ENCODE measurements at places on chromosomes 7 and 10.
A peak's percentile ranks its signal among the peaks of the same experiment; 100 is the strongest.

GRCh38 chr7:9149499-9150082 lies 716.2 kb downstream of the NXPH1 start:
- DNase-seq: no peak

DNA sequence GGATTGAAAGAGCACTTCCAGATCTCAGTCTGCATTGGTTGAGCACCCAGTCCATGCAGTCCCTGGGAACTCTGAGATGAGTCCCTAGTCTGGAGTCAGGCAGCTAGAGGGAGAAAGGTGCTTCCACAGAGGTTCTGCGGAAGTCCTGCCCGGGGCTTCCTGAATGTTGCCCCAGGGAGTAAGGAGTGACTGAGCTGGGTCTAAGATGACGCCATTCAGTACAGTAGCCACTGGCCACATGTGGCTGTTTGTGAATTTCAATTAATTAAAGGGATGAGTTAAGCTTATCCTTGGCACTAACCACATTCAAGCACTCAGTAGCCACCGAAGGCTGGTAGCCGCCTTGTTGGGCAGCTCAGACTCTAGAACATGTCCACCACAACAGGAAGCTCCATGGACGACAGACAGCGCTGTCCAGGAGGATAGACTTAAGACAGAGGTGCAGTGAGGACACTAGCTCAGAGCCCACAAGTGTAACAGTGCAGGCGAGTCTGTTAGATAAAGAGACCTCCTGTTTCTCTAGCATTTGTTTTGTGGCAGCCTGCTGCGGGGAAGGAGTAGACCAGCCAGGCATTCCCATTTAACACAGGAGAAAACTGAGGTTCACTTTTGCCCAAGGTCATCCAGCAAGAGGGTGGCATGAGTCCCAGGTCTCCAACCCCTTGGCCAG lies 101.6 kb upstream of the PPIF start:
- no peak for DNase-seq

DNA sequence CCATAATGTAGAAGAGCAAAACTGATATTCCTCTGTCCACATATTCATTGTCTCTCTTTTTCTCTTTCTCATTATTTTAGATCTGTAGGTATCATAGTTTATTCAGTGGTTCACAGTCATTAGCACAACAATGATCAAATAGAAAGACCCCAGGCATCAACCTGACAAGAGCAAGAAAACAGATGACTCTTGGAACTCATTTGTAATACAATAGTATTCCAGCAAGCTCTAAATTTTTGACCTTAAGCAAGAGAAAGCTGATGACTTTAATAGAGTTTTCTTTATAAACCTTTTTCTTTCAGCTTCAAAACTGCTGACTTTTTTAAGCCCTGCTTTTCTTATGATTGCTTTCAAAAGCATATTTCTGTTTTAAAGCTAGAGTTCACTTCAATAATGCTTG lies 507.5 kb upstream of the SORCS1 start:
- DNase-seq: no peak

GRCh38 chr7:907158-907980 lies 31.0 kb downstream of the GET4 start:
- no peak for DNase-seq

DNA sequence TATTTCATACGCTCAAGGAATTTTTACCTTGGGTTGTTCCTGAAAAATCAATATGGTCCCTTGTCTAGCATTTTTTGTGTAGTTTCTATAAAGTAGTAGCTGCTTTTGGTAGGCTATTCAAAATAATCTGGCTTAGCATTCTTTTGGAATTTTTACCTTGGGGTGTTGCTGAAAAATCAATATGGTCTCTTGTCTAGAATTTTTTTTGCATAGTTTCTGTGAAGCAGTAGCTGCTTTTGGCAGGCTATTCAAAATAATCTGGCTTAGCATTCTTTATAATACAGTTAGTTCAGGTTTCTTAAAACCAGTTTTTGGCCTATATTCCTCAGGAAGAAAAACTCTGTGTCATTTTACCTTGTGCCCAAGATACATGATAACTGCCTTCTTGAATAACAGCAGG lies 301.9 kb downstream of the SUGCT start:
- no peak for DNase-seq

DNA sequence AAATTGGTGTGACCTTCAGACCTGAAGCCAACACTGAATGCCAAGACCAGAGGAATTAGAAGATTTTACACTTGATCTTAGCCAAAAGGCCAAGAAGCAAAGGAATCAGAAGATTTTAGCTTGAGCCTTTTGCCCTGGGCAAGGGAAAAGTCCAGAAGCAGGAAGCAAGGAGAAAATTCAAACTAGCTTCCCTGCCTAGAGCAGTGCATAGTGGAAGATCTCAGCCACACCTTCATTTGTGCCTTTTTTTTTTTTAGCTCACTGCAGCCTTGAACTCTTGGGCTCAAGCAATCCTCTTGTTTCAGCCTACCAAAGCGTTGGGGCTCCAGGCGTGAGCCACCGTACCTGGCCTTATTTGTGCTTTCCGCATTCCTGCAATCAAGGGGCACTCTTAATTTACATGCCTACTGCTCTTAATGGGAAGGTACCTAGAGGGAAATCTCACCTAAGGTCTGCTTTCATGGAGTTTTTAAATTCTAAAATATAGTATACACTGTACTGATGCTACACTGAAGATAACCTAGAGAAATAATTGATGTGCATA lies 8.3 kb upstream of the PIP4K2A start:
- no peak for DNase-seq

DNA sequence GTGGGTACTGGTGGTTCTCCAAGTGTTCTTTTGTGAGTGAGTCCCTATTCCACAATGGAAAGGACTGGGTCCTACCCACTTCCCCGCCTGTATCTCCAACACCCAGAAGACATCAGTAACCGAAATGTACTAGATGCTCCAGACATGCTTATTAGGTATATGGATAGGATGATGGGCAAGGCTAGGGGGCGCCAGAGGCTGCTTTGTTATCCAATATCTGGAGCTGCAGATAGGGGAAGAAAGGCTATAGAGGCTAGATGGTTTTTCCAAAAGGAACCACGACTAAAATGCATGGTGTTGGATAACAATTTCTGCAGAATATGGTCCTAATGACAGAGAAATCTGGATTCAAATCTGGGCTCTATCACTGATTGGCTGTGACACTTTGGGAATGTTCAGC lies 56.2 kb upstream of the TM9SF3 start:
- peak; percentile 18 for DNase-seq

DNA sequence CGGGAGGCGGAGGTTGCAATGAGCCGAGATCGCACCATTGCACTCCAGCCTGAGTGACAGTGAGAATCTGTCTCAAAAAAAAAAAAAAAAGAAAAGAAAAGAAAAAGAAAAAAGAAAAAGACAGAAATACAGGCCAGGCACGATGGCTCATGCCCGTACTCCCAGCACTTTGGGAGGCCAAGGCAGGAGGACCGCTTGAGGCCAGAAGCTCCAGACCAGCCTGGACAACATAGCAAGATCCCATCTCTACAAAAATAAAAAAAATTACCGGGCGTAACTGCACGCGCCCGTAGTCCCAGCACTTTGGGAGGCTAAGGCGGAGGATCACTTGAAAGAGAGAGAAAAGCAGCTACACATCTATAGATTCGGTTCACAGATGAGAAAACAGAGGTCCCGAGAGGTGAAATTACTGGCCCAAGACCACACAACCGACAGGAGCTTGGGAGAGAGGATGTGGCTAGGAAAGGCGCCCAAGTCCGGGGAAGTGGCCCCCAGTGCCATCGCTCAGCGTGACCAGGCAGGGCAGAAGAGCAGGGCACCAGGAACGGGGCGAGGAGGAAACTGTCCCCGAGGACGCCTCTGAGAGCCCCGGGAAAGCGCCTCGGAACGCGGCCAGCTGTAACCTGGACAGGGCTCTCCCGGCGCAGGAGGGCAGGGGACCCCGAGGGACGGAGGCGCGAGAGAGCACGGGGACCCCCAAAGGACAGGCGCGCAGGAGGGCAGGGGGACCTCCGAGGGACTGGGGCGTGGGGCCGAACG lies 612 bp downstream of the SNX8 start:
- DNase-seq: no peak

- DNase-seq: no peak
Observed at GRCh38 chr7:37918526-37918925, 1.9 kb upstream of the SFRP4 start.

- no peak for DNase-seq
Observed at GRCh38 chr10:31072451-31072850, 40.8 kb upstream of the ZNF438 start.

GRCh38 chr7:94183289-94183749 lies 179.2 kb upstream of the BET1 start:
- no peak for DNase-seq

DNA sequence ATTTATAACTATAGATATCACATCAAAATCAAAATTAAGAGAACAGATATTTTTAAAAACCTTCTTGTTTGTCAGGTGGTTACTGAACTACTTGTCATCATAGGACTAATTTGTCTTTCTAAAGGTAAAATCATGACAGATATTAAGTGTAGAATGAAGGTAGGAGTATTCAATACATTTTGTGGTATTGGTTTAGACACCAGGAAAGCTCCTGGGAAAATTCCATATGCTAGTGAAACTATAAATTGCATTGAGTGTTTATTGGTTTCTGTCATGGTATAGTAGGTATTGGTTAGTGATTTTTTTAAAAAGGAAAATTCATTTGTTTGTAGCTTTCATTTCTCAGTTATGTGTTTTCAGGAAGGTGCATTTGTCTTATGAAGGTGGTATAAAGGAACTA lies 132.7 kb downstream of the KCND2 start:
- no peak for DNase-seq

GRCh38 chr7:18313965-18314364 lies 181.6 kb upstream of the HDAC9 start:
- DNase-seq: no peak

DNA sequence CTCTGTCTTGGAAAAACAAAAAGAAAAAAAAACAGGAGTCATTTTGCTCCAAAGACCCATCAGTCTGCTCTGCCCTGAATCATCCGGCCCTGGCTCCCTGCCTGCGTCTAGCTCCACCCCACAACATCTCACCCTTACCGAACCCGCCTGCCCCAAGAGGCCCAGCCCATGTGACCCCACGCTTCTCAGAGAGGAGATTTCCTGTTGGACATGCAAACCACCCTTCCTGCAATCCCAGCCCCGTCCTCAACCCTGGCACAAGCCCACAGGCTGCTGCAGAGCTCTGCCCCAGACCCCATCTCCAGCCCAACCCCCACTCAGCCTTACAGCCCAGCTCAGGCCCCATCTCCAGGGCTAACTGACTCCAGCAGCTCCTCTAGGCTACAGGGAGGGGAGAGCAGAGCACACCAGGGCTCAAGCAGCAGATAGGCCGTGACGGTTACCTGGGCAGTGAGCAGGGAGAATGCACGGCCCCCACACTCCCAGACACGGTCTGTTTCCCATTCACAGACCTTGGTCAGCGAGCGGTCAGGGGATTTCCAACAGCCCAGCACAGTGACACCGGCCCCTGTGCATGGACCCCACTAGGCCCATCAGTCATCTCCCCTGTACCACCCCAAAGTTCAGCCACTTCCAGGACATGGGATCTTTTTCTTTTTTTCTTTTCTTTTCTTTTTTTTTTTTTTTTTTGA lies 69.9 kb upstream of the GTF2I start:
- DNase-seq: no peak

DNA sequence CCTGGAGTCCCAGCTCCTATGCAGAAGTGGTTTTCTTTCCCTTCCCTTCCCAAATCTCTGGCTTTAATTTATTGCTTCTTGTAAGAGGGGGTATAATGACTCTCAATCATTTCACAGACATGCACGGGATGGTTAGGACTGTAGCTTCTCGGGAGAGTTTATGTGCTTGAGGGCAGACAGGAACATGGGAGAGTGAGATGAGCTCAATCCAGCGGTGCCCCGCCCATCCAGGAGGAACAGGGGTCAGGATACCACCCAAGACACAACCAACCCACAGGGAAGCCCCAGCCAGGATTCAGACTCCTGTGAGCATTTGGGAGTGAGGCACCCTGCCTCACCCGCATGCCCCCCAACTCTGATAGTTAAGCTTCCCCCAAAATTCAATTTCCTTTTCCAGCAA lies 33.7 kb upstream of the GATAD1 start:
- DNase-seq: no peak

- DNase-seq: no peak
Observed at GRCh38 chr10:133442967-133443924, 10.5 kb upstream of the SCART1 start.

GRCh38 chr10:91200314-91201212 lies 19.9 kb upstream of the PCGF5 start:
- DNase-seq: no peak

DNA sequence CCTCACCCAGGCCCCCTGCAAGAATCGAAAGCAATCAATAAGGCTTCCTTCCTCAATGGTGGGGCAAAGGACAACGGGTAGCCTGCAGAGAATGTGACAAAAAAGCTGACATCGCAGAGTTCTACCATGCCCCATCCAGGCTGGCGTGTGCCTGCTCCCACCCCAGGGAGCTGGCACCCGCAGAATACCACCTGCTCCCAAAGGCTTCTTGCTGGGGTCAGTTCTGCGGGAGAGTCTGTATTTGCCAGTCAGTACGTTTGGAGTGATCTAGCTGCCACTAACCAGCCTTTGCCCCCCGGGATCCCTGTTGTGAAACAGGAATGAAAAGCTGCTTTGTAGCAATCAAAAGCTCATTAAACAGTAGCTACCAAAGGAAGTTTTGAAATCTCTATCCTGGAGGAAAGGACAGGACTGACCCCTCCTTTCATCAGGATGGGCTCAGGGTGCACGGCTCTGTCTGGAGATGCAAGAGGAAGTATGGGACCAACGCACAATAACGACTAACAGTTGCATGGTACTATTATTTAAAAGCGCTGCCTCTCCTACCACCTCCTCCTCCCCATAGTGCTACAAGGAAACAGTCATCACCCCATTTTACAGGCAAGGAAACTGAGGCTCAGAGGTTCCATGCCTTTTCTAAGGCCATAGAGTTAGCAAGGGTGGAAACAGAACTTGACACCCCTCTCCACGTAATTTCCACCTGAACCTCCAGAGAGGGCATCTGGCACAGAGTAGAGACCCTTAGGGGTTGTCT lies 67.0 kb downstream of the FGFR2 start:
- no peak for DNase-seq

GRCh38 chr7:832167-832967 lies at the start of gene SUN1:
SUN1 (plus strand) TSS chr7:832476; CDS start chr7:832525, 49 bp downstream.
- DNase-seq: peak; percentile 46

- DNase-seq: no peak
Observed at GRCh38 chr7:148256433-148256832, 334.1 kb upstream of the C7orf33 start.

- no peak for DNase-seq
Observed at GRCh38 chr7:97011536-97012364, 6.4 kb downstream of the DLX6 start.

GRCh38 chr7:85074016-85074415 lies 112.8 kb downstream of the SEMA3D start:
- DNase-seq: no peak

GRCh38 chr10:108095932-108096925 lies 931.7 kb upstream of the SORCS1 start:
- no peak for DNase-seq

GRCh38 chr7:129630341-129630740 lies 18.8 kb downstream of the NRF1 start:
- no peak for DNase-seq

GRCh38 chr10:57694956-57695608 lies 572.6 kb downstream of the IPMK start:
- no peak for DNase-seq
